ENCODE measurements at places on chromosomes 13 and 19.

DNA sequence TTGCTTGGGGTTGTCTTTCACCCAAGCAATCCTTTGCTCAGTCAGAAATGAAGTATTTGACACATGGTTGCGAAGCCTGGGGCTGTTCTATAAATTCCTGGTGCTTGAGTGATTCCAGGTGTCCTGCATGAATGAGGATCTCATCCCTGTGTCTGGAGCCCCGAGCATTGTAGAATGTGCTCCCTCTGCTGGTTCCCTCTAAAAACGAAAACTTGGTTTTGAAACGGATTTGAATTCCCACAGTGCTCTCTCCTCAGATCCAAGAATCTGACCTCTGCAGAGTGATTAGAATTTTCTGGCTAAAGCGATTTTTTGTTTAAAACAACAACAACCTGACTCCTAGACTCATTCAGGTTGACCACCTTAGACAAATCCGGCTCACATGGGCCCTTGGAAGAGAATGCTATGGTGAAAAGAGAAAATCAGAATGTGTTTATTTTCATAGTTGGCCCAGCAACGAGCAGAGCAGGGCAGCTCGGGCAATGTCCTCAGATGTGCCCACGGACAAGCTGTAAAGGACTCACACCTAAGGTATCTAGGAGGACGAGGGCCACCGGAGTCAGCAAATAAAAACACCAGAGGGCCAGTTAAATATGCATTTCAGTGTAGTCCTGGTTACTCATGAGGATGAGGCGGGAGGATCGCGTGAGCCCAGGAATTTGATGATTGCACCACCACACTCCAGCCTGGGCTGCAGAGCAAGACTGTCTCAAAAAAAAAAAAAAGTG, 8.7 kb upstream of the ATP12A start:
- DNase-seq = peak; percentile 85

GRCh38 chr13:47865883-47866282, 135.2 kb downstream of the SUCLA2 start:
- no peak for DNase-seq

- DNase-seq = no peak
Measured at GRCh38 chr13:48429886-48430285, 17.0 kb upstream of the LPAR6 start.

DNA sequence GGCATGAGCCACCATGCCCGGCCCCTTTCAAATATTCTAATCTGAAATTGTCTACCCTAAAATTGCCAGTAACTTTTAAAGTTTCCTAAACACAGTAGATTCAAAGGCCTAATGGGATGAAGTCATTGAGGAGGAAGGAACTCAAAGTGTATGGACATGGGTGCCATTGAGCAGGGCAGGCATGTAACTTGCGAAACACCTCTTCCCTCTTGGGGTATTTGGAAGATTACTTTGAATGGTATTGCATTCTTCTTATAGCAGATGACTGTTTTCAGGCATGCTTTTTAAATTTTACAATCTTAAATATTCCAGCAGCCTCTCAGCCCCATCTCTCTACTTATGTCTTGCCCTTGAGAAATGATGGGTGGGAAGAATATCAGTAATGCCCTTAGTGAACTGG, 21.0 kb downstream of the TM9SF2 start:
- DNase-seq = no peak

DNA sequence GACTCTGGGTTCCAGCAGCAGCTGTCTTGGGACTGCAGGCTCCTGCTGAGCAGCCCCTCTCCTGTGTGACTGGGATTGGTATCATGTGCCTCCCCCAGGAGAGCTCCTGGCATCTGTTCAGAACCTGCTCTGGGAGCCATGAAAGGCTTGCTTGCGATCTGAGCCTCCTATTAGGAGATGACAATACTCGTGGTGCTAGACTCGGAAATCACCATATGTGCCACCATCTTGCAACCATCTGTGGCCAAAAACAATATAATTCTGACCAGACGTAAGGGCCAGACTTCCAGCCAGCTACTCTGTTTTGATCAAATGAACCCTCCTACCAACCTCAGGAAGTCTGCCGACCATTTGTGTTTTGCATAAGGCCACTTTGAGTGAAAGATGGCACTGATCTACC, 484.7 kb downstream of the IRS2 start:
- no peak for DNase-seq

DNA sequence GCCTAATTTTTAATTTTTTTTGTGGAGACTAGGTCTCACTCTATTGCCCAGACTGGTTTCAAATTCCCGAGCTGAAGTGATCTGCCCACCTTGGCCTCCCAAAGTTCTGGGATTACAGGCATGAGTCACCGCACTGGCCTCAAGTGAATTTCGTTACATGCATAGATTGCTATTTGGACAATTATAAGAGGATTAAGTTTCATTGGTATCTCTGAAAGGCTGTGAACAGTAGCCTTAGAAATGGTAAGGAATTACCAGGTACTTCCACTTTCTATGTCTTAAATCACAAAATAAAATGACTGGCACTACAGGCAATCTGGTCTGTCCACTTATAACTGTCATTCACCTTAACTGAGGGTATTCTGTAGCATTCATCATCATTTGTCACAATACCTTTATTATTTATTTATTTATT, 2.9 kb upstream of the CCDC9 start:
- no peak for DNase-seq
